Left colon (tissue), 2 donors: ENCODE measurements at places on chromosomes 7 and 10.

GRCh38 chr10:36457751-36458150, 667.6 kb upstream of the ANKRD30A start:
- DNase-seq: no peak

GRCh38 chr10:7670157-7670556, 3.4 kb upstream of the ITIH5 start:
- DNase-seq: no peak

GRCh38 chr10:117892681-117893220, 154.0 kb downstream of the RAB11FIP2 start:
- no peak for DNase-seq

GRCh38 chr10:79472951-79473350, 27.5 kb upstream of the ZCCHC24 start:
- no peak for DNase-seq

DNA sequence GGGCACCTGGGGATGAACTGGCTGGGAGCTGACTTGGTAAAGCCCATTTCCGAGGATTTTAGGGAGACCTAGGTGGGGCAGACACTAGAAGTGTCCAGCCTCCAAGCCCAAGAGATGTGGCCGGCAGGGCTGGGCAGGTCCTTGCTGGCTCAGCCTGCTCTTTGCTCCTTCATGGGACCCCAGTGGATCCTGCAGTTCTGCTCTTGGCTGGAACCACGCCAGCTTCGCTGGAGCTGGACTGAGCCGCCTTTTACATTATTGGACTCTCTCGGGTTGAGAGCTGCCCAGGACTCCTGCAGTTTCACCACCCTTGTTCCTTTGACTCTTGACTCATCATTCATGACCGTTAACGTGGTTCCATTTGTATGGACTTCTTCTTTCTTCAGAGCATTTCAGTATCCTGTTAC, 5.7 kb downstream of the PPIF start:
- DNase-seq: no peak

DNA sequence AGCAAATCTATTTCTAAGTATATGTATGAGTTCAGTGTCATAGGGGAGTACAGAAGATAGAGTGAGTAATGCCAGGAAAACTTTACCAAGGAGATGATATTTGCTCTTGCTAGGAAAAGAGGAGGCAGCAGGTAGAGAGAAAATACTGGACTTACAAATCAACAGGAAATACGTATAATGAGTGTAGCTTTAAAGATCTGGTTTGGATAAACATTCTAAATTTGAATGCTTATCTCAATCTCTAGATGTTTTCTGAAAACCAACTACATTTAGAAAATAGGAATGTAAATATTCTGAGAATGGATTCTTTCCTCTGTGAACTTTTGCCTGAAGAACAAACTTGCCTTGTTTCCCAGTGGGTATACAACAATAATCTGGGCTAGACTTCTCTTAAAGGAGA, 46.9 kb upstream of the GNAI1 start:
- DNase-seq: no peak

GRCh38 chr10:33776419-33777070, 442.1 kb upstream of the NRP1 start:
- DNase-seq: no peak

DNA sequence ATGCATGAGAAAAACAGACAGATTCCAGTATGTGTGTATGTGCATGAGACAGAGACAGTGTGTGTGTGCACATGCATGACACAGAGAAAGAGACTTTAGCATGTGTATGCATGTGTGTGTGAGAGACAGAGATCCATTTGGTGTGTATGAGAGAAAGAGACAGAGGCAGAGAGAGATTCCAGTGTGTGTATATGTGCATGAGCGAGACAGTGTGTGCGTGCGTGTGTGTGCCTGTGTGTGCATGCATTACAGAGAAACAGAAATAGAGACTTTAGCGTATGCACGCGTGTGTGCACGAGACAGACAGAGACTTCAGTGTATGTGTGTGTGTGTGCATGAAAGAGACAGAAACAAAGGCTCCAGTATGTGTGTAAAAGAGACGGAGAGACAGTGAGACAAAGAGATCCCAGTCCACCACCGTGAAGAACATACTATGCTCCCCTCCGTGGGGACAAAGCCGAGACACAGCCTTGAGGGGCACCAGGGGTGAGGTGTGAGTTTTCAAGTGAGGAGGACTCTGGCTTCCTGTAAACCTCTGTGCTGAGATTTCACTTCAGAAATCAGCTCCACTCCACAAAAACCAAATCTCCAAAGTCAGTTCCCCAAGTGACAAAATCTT, 188.9 kb downstream of the GRID1 start:
- DNase-seq: peak; percentile 9

- DNase-seq: no peak
Measured at GRCh38 chr10:109030581-109031210, 892.6 kb downstream of the XPNPEP1 start.

DNA sequence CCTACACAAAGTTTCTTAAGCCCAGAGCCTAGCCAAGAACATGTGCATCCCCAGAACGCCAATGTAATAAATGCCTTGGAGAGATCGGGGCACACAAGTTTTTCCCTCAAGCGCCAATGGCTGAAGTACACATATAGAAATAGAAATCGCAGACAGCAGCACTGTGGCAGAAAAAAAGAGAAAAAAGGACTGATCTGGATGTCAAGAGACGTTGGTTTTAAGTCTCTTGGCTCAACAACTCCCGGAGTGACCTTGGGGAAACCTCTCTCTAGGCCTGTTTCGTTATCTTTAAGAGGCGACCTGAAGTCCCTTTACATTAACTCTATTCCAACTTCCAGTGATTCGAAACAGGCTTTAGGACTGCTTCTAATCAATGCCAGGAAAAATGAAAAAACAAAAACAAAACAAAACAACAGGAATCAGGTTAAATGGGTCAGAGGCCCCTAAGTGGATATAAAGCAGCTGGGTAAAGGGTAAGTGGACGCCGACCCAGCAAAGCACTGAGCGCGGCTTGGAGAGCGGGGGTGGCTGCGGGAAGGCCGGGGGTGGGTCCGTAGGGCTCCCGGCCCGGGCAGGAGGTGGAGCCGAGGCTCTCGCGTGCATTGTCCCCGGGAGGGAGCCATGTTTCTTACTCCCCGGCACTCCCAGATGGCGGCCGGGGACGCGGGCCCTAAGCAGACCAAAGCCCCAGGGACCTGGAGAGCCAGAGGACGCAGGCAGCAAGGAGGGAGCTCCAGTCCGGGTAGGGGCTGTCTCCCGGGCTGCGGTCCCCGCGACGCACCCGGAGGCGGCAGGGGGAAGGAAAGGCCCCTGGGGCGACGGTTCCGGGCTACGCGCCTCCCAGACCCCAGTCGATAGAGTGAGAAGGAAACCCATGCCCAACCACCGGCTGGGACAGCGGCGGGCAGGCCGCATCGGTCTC, 757 bp downstream of the EIF3A start:
- DNase-seq: peak; percentile 78

DNA sequence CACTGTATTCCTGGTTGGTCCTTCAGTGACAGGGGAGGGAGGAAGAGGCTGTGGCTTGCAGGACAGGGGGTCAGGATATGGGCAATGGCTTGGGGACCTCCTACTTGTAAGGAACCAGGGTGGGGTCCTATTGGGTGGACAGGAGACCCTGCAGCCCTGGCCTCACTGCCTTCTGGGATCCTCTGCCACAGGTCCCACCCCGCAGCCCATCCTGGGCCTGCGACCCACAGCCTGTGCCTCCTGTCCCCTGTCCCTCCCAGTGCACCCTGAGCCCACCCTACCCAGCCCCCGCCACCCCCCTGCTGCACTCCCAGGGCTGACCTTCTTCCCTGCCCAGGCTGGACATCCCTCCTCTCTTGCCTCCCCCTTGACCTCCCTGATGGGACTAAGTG, 58.7 kb upstream of the MYL10 start:
- no peak for DNase-seq

DNA sequence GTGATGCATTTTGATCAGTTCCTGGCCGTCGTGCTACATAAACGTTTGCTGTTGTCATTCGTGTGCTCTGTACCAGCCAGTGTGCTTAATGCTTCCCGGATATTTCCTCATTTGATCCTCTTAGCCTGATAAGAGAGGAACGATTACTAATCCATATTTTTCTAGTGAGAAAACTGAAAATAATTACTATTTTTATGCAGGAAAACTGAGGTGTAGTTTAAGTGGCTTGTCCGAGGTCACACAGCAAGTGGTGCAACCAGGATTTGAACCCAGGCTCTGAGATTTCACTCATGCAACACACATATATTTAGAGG, 650 bp upstream of the SORBS1 start:
- no peak for DNase-seq

GRCh38 chr7:235576-236395, 43.4 kb downstream of the FAM20C start:
- DNase-seq: no peak

DNA sequence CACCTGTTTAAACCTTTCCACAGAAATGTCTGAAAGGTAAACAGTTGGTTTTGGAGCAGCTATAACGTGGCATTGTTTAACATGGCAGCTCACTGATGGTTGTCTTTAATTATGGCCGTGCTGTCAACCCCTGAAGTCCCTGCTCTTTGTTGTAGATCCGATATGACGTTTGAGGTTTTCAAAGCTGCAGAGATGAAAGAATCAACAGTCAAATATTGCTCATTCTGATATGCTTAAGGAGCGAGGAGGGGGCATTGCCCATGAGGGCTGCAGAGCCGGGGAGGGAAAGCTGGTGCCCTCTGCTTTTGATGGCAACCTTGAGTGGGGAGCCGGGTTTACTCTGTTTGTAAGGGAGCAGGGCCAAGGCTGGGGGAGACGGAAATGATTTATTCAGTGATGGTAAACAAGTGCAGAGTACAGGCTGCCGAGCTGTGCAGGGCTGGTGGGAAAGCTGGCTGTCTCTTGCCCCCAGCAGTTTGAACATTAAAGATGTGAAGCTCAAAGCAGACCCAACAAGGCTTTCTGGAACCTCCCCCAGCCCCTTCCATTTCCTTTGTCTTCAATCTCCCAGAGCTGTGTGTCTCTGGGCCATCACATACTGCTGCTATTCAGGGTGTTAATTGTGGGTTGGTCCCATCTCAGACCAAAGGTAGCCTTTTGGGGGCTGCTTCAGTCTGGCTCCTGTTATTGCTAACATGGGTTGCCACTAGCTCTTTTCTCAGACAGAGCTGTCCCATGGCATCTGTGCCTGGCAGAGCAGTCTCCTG, 345.5 kb downstream of the LRMDA start:
- DNase-seq: no peak

GRCh38 chr7:53426145-53426750, 390.8 kb downstream of the POM121L12 start:
- no peak for DNase-seq

- no peak for DNase-seq
Measured at GRCh38 chr10:79320820-79321493, 26.3 kb upstream of the PPIF start.

GRCh38 chr7:47474937-47475879, 106.7 kb downstream of the TNS3 start:
- peak; percentile 95 for DNase-seq

GRCh38 chr10:5583525-5584175, 58.9 kb downstream of the CALML3 start:
- peak; percentile 66 for DNase-seq

DNA sequence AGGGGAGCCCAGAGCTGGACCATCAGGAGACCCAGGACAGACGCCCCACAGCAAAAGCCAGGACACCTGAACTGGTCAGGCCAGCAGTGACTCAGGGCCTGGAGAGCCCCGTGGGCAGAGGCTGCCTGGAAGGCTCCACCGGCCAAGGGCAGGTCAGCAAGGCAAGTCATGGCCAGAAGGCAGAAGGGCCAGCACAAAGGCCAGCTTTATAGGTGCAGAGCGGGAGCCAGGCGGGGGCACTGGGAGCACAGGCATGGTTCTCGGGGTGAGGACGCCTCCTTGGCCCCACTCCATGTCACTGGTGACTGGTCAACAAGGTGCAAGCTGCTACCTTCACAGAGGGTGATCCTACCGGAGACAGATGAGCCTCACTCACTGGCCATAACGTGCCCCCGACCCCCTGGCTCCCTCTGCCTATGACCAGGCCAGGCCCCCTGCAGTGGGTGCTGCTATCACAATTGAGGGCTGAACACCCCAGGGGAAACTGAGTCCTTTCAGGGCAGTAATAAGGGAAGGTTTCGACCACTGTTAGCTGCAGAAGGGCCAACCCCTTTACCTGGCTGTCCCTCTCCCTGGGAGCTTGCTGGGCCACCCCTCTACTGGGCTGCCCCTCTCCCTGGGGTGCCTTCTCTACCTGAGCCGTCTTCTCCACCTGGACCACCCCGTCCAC, 317.4 kb downstream of the PTPRN2 start:
- no peak for DNase-seq

GRCh38 chr10:29532256-29532878, 102.4 kb downstream of the SVIL start:
- DNase-seq: no peak

DNA sequence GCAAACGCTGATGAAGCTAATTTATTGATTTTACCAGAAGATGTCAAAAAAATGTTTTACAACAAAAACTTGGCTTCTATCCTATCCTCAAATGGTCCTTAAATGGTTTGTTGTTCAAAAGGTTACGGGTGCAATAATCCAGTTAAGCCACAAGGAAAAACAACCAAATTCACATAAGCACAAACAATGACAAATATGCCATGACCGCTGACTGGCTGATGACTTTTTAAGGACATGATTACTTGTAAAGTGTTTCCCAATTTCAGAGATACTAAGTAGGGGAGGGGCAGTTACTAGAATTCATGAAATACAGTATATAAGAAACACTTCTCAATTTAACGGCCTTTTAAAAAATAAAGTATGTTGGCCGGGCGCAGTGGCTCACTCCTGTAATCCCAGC, 28.8 kb downstream of the ABI1 start:
- DNase-seq: no peak

DNA sequence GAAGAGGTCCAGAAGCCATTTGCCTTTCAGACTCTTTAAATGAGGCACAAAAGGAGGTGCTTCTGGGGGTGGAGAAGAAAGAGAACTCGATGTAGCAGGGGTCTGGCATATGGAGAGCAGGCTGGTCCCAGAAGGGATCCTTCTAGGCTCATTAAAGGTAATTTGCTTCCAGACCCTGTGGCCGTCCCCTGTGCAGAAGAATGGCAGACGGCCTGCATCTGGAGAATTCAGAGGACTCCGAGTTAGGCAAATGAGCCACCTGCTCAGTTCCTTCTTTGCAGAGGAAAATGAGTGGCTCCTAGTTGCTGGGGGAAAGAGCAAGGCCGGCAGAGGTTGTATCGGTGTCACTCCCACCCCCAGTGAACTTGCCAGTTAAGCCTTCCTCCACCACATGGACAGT, 73.8 kb upstream of the FAM180A start:
- no peak for DNase-seq

DNA sequence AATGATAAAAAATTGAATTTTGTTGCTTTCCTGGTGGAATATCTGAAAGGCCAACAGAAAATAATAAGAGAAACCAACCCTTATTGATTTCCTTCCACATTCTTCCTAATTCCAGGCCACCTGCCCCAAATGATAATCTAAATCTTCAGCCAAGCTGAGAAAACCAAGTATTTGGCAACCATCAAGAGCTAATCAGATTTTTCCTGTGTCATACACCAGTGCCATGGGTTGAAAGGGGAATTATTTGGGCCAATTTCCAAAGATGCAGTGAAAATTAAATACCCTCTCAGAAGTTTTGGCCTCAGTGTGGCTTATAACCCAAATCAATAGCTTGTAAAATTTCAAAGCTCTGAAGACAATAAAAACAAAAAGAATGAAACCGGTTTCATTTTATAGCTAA, 70.4 kb downstream of the DOCK4 start:
- no peak for DNase-seq

- DNase-seq: no peak
Measured at GRCh38 chr10:72356987-72357386, 2.3 kb upstream of the DNAJB12 start.
